ENCODE measurements at places on chromosomes 6 and 20.

- no peak for DNase-seq
Observed at GRCh38 chr6:166259296-166259977, 48.8 kb downstream of the PRR18 start.

DNA sequence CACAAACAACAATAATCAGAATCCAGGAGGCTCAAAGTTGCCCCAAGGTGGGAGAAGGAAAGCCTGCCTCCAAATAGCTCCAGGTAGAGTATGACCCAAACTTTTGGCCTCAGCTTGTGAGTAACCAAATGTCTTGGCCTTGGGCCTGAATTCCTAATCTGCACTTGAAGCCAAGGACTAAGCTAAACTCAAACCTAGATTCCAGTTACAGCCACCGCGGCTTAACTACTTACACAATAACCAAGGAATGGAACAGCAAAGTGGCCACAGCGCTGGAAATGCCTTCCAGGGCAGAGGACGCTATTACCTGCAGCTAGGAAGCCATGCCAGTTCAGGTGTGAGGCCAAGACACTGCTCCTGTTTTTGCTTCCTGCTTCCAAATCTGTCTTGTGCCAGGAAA lies 4.6 kb downstream of the NINL start:
- no peak for DNase-seq

DNA sequence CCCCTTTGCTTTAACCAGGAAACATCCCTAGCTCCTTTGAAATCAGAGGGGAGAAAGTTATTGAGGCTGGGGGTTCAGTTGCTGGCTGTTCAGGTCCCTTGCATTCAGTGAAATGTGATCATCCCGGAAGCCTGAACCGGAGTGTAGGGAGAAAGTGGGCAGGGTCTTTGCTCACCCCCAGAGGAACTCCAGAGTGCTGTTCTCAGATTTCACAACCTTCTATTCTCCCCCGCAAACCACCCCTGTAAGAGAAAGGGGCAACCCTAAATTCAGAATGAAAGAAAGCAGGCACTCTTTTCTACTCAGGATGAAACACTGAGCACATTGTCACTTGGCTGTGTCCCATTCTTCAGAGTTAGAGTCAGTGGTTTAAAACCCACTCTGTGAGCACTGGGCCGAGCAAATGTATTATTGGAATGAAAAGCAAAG lies 139.8 kb downstream of the KHDC1L start:
- DNase-seq = no peak

DNA sequence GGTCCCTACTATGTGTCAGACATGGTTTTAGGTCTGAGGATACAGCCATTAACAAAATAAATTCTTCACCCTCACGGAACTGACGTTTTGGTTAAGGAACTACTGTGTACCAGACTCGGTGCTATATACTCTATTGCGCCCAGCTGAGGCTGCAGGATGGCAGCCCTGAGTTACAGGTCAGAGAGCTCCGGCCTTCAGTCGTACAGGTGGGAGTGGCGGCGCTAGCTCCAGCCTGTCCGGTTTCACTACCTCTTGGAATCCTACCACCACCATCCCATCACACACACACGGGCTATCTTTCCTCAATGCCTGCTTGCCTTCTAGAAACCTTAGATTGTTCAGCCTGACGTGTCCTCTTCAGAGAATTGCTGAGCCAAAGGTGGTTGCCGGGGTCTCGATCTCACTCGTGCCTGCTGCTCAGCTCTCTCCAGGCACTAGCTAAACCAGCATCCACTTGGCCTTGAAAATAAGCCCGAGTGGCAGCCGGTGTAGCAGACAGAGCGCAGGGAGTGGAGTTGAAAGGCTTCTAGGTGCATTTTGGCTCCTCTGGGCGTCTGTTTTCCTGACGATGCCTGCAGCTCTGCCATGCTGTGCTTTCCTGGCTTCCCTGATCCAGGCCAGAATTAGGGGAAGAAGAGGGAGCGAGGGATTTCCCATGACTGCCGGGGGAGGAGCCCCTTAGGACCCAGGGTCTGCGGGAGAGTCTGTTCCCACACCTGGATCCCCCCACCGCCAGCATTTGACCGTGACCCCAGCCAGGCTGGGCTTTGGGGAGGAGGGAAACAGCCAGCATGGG lies 1.1 kb upstream of the TCF15 start:
- DNase-seq = no peak

DNA sequence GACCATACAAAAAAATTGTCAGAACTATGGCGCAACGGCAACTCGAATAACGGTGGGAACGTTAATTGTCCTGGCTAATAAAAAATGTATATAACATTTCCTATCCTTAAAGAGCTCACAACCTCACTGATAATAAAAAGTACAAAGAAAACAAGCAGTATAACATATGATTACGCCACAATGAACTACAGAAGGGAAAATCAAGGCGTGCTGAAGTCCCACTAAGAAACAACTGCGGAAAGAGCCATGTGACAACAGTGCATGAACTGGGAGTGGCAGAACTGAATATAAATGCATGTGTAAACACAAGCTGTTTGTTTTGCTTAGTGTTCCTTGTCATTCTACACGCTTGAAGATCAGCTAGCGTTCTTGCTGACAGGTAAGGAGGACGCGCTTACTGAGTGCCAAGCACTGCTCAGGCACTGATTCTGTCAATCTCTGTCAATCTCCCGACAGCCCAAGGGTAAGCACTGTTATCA lies 466 bp upstream of the PSMB1 start:
- peak; percentile 31 for DNase-seq
